Activated T-cell treated with anti-CD3 and anti-CD28 coated beads, Interleukin-2, amount 50 U/mL, for 4 hours (primary cell): ENCODE measurements at places on chromosomes 1 and 21.
A peak's percentile ranks its signal among the peaks of the same experiment; 100 is the strongest.

- no peak for DNase-seq
Measured at GRCh38 chr1:155219592-155220031, 11.1 kb downstream of the MTX1 start.

DNA sequence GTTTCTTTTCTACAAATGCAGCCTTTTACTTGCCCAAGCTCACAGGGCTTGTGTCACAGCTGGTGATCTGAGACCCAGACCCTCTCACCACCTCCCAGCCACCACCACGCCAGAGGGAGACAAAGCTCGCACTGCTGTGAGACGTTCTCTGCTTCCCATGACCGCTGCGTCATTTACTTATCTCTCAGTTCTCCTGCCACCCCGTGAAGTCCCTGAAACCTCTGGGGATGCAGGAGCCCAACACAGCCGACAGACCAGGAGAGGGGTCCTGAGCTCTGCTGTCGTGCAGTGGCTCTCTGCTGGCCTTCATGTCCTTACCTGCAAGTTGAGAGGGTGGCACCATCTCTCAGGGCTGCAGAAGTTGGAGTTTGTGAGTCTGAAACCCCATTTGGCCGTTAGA lies 77.7 kb downstream of the SLC16A1 start:
- no peak for DNase-seq

GRCh38 chr1:236608930-236609726 lies 4.8 kb upstream of the HEATR1 start:
- no peak for DNase-seq

DNA sequence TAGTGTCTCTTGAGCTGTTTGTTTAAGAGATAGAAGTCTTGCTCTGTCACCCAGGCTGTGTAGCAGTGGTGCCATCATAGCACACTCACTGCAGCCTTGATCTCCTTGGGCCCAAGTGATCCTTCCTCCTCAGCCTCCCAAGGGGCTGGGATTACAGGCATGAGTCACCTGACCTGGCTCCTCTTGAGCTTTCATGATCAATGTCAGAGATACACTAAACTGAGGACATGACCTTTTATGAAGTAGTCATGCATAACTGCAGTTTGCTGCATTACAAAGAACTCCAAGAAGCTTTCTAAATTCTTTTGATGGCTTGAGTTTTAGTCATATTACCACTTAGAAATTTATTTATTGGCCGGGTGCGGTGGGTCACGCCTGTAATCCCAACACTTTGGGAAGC lies 77.7 kb downstream of the CC2D1B start:
- DNase-seq, result no peak

DNA sequence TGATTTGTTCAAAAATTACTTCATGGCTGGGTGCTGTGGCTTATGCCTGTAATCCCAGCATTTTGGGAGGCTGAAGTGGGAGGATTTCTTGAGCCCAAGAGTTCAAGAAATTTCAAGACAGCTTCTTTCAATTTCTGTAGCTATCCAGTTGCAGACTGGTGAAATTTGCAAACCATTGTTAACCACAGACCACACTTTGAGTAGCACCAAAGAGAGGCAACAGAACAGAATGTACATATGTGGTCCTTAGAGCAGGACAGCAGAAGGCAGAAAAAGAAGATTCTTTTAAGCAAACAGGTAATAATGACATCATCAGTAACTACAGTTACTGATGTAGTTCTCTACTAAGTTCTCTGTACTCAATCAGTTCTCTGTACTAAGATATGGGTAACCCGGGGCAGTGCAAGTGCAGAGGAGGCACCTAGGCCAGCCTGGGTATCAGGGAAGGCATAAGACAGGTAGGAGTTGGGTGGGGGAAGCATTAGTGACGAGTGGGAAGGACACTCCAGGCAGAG lies 5.5 kb upstream of the KLF17 start:
- no peak for DNase-seq

- no peak for DNase-seq
Measured at GRCh38 chr21:44982558-44983250, 42.9 kb downstream of the SLX9 start.

GRCh38 chr1:222821239-222821638 lies 6.4 kb downstream of the DISP1 start:
- DNase-seq, result no peak

- no peak for DNase-seq
Measured at GRCh38 chr1:89705901-89706699, 73.2 kb downstream of the LRRC8C start.

DNA sequence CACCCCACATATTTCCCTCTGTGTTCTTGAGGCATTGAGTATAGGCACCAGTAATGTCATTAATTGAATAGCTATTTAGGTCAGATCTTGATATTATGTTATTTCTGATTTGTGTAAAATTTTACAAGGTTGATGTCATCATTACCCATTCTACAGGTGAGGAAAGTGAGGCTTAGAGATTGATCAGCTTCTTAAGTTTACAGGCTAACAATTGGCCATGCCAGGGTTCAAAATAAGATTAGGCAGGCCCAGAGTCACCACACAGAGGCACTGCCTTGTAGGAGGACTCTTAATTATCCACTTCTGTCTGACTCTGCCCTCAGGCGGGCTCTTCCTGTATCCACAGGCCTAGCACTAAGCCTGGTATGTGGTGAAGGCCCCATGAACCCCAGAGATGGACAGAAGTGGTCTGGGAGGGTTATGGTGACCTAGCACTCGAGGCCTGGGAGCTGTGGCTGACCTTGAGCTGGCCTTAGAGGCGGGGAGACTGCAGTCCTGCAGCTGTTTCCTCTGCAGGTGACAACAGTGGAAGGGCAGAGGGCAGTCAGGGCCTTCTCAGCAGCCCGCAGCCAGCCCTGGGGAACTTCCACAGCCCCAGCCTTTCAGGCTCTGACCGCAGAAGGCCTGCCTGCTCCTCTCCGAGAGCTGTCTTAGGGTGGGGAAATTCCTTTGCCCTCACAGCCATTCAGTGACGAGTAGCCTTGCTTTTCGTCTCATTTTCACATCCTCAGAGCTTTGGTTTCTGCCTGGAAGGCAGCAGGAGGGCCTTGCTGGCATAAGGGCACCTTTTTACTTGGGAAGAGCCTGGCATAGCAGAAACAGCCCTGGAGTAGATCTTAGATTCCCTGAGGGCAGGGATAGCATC lies 12.2 kb downstream of the ZDHHC18 start:
- peak; percentile 45 for DNase-seq

DNA sequence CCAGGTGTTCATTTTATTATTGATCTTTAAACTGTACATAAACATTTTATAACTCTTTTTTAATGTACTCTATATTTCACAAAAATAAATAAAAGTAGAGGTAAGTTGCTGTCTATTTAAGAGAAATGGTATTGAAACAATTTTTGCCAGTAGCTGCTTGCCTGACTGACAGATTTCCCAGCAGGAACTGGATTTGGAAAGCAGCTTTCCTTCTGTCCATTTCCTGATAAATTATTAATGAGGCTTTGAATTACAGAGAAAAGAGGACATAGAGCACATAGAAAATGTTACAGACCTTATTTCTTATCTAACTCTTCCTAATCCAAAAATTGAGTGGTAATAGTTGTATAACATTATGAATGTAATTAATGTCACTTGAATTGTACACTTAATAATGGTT lies 79.7 kb upstream of the BCL10 start:
- no peak for DNase-seq

DNA sequence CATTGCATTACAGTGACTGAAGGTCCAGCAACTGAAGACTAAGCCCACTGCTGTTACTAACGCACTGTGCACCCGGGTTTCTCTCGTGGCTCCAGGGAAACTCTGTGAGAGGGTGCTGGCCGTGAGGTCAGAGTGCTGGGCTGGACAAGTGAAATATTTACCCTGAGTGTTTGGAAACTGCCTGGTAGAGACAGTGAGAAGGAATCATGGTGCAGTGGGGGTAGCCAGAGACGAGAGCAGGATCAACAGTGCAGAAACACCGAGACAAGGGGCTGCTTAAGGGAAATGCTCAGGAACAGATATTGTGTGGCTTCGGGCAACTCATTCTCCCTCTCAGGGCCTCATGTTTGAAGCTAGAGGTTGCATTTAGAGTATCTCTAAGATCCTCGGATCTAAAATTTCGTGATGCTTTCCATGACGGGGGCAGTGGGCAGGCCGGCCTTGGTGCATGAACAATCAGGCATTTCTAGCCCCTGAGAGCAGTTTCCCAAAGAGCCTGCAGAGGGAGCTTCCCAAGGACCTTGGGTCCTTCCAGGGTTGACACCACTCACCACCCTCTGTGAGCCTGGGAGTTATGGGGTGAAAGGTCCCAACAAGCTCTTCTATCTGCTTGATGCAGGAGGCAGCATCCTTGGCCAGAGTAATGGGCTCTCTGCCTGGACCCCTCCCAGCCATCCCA lies 9.7 kb downstream of the CD2 start:
- DNase-seq, result peak; percentile 51

DNA sequence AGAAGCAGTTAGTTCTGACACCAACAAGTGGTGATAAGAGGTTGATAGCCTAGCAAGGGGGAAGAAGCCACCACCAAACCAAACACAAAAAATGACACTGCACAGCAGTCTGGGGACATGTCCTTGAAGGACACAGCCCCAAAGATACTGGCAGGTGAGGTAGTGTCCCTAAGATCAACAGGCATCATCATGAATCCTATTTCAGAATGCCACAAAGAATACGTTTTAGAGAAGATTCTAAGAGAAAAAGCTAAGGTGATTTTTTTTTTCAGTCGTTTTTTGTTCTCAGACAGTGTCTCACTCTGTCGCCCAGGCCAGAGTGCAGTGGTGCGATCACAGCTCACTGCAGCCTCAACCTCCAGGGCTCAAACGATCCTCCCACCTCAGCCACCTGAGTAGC lies 19.6 kb downstream of the MTHFR start:
- no peak for DNase-seq

DNA sequence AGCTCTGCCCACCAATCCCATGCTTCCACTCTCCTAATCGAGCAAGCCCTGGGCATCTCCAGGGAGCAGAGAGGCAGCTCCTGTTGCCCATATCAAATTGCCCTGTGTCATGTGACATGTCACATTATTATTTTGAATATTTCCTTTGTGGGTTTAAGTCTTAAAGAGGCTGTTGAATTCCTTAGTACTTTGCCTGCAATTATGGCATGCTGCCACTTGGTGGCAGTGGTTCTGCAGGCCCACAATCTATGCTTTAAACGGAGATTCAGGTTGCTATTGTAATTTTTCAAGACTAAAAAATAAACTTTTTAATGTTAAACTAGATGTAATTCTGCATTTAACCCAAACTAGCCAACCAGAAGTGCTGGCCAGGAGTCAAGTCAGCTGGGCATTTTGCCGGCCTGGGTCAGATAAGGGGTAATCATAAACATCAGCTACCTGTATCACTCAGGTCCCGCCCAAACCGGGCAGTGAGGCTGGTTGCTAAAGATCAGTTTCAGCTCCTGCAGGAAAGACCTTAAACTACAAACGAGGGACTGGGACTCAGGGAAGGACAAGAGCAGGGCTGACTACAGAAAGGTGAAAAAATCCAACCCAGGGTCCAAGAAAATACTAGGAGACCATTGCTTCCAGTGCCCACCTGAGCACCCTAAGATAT lies 37.3 kb upstream of the ARHGEF16 start:
- DNase-seq, result no peak

- DNase-seq, result no peak
Measured at GRCh38 chr21:45724345-45724961, 80.9 kb downstream of the PCBP3 start.

DNA sequence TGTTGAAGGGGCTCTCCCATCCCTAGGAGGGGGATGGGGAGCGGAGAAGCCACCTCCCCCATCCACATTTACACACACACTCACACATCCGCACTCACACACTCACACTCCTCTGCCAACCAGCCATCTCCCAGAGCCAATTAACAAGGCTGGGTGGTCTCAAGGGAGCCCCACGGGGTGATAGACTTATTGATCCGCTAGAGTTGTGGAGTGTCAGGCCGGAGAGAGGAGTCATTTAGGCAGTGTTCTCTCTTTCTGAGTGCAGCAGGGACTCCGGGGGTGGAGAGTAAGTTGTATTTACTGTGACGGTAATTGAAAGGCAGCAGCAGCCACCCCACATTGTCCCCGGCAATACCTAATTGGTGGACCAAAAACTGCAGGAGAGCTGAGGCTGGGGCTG lies 61.6 kb downstream of the KLHDC7A start:
- DNase-seq, result no peak

- no peak for DNase-seq
Measured at GRCh38 chr21:46637952-46638746, 2.7 kb downstream of the PRMT2 start.

DNA sequence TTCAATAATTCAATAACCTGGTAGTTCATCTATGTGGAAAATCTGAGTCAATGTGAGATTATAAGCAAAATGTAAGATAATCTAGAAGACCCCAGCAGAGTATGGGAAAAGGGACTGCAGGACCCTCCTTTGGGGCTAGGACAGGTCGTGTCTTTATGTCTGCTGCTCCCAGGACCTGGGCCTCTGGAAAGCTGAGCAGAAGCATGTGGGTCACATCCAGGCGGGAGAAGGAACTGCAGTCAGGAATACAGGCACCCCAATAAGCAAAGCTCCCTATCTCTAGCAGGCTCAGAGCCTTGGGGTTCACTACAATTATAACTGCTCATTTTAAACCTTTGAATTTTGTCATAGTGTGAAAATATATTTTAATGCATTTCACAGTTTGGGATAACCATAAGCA lies 73.9 kb upstream of the MCOLN3 start:
- DNase-seq, result no peak

DNA sequence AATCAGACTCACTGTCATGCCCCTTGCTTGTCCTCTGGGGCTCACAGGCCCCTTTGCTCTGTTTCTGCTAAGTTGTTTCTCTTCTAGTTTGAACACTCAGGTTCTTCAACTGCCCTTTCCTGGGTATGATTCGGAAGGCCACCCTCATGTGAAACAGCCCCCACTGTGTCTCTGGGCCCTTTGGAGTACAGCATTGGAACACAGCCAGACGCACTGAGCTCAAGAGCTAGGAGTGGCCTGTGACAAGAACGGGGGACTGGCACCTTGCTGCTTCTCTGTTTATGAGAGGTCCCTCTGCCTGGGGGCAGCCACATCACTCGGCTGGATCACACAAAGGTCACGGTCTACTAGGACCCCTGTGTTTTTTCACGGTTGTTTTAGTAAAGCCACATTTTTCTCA lies 114.4 kb upstream of the ZC3H12A start:
- DNase-seq, result no peak

GRCh38 chr1:61606448-61607312 lies 118.3 kb downstream of the TM2D1 start:
- DNase-seq, result no peak
